ENCODE measurements at places on chromosomes 2 and 18. TPM values are rescaled to one million over a fixed set of nuclear protein-coding genes. Genes with fewer than 3 reads are reported as not detected.

DNA sequence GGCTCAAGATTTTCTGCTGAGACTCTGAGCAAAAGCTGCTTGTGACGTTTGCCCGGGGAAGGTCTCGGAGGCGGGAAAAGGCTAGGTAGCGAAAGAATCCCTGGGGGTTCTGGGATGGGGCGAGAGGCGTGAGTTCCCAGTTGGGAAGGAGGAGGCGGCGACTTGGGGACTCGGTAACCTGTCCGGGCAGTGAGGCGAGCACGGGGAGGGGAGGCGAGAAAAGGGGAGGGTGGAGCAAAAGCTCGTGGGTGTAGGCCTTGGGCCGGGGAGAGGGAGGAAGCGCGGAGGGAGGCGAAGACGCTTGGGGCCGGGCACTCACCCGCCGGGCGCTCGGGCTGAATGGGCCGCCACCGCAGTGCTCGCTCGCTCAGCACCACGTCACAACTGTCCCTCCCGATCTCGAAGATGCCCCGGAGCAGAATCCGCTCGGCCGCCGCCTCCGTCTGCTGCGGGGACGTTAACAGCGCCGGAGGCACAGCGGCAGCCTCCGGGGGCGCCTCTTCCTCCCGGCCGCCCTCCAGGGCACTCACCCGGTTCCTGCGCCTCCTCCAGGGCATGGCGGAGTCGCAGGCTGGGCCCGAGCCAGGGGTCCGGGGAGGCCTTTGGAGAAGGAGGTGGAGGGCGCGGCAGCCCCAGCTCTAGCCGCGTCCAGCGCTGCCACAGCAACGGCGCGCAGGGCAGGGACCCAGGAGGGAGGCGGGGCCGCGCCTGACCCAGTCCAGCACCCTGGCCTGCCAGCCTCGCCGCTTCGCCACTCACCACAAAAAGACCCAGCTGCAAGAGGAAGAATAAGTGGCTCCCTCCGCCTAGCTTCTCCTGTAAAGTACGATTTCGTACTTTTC, at the start of gene CERKL:
Gene CERKL (minus strand): TSS at position 656 of the 842 bp plus-strand sequence. CDS start 99 bp downstream, at position 557.
- no peak for DNase-seq

GRCh38 chr2:28129955-28130695, 239.6 kb downstream of the BABAM2 start:
- no peak for DNase-seq

- DNase-seq, result no peak
Observed at GRCh38 chr2:157269922-157270321, 12.4 kb downstream of the GALNT5 start.

GRCh38 chr2:45743531-45744396, 92.3 kb downstream of the PRKCE start:
- peak; percentile 33 for DNase-seq

DNA sequence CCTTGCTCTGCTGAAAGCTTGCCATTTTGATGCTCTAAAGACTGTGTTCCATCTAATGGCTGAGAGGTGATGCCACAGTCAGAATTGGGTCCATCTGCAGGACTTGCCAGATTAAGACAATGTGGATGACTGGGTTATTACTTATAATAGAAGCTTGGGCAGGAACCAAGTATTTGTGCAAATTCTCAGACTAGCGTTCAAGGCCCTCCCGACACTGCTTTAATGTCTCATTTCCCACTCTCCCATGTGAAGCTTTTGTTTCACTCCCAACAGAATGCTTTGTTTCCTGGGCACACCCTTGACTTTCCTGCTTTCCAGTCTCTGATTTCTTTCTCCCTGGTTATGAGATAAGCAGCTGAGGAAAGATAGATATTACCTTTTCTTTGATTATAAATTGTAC, 215.8 kb downstream of the KCNS3 start:
- DNase-seq, result no peak

Gene POTEC
- not detected for total RNA-seq

- DNase-seq, result no peak
Observed at GRCh38 chr2:198957181-198957580, 500.6 kb downstream of the SATB2 start.

DNA sequence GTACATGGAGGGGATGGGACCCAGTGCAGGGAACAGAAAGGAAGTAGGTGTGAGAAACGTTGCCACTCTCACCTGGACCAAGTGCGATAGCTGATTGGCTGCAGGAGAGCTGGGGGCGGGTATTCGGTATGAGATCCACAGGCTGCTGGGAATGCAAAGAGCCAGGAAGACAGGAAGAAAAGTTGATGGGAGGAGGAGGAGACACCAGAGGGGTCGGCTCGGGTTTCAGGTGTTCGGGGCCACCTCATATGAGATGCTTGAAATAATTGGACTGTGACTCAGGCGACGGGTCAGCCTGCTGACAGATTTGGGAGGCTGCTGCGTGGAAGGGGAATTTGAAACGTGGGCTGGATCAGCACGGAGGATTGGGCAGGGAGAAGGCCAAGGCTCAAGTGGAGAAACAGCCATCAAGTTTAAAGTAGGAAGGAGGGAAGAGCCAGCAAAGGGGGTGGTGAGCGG, 65.1 kb downstream of the MRPS9 start:
- DNase-seq, result no peak

DNA sequence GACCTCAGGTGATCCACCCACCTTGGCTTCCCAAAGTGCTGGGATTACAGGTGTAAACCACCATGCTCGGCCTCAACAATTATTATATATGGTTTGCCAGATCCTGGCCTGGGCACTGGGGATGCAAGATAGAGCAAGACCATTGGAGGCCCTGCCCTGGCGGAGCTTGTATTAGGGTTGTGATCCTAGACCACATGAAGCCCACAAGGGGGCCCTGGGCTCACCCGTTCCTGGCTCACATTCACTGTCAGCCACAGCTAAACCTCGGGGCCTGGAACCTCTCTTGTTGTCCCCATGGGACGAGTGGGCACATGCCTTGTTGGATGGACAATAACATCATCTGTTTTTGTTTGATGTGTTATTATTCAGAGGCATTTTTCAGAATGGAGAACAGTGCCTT, 14.9 kb downstream of the HPCAL1 start:
- no peak for DNase-seq

DNA sequence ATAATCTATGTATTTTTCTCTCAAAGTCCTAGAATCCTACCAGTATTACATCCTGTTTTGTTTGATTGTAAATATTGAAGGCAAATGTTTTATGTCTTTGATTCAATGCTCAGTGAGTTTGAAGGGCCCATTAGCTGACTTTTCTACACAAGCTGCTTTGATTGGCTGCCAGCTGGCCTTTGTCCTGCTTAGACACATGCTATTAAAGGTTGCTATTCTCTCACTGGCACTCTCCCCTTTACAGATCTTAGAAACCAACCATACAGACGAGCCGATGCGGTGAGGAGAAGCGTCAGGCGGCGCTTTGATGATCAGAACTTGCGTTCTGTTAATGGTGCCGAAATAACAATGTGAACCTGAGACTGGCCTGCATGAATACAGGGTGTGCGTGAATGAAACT, 69.7 kb downstream of the PRPF40A start:
- DNase-seq, result peak; percentile 55

GRCh38 chr2:171735991-171736710, 48.9 kb downstream of the DYNC1I2 start:
- peak; percentile 17 for DNase-seq

Gene UGT1A3
- not detected for total RNA-seq

- DNase-seq, result no peak
Observed at GRCh38 chr2:68385220-68385906, 20.3 kb downstream of the PLEK start.

- DNase-seq, result no peak
Observed at GRCh38 chr2:216545359-216545758, 46.7 kb downstream of the RPL37A start.

Gene NEU4
- 0.24 TPM for total RNA-seq

- DNase-seq, result peak; percentile 3
Observed at GRCh38 chr2:179020156-179020750, 29.7 kb downstream of the CCDC141 start.

DNA sequence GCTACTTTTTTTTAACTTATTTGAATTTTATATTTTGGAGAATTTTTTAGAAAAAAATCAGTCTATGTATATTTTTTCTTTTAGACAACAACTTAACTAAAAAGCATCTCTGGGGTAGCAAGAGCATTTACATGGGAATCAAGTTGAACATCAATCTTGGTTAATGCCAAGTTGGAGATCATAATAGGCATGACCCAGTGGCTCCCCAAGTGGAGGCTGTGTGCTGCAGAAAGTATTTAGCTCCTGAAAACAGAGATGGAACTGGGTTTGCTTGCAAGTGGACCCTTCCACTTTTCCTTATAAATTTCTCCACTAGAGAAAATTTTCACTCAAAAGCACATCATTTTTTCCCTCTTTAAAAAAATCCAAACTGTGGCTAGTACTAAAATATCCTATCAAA, 23.9 kb upstream of the CAVIN2 start:
- no peak for DNase-seq

Gene RIF1
- 29.8 TPM for total RNA-seq

DNA sequence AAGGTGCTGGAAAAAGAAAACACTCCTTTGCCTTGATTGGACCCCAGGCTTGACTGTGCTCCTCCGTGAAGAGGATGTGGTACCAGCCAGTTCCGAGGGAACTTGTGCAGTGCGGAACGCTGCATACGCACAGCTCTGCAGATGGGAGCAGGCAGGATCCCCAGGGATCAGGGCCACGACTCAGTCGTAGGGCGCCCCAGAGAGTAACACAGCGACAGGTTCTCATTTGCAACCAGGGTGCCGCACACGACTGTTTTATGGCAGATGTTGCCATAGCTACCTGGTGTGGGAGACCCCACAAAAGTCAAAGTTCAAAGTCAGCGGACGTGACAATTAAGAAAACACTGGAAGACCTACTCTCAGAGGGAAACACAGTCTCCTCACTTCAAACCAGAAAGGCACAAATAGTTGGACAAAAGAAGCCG, 779 bp downstream of the MALL start:
- no peak for DNase-seq

GRCh38 chr2:168207851-168208250, 39.5 kb downstream of the STK39 start:
- DNase-seq, result no peak

Gene ITGB6
- total RNA-seq, result 58.3 TPM

DNA sequence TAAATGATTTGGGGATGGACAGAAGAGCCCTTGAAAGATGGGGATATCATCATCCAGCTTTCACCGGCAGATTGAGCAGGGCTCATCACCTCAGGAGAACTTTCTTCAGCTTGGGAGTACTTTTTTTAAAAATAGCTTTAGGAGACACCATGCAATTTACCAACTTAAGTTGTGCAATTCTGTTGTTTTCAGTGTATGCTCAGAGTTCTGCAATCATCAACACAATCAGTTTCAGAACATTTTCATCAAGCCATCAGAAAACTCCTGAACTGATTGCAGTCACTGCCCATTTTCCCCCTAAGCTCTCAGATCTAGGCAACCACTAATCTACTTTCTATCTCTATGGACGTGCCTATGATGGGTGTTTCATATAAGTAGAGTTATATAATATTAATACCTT, 117.7 kb downstream of the CRIM1 start:
- DNase-seq, result no peak

DNA sequence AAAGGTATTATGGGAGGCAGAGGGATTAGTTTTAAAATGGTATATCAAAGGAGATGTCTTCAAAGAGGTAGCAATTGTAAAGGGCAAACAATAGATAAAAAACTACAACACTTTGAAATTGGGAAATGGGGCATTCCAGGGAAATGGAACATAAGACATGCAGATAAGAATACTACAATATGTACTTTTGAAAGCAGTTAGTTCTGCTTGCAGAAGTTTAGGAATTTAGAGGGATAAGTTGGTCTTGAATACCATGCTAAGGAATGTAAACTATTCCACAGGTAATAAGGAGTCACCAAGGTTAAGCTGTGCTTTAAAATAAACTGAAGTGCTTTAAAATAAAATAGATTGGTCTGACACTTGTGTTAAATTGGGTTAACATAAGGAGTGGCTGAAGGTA, 571.7 kb upstream of the ACVR2A start:
- no peak for DNase-seq

GRCh38 chr2:105078906-105079495, 41.1 kb downstream of the MRPS9 start:
- DNase-seq, result no peak

DNA sequence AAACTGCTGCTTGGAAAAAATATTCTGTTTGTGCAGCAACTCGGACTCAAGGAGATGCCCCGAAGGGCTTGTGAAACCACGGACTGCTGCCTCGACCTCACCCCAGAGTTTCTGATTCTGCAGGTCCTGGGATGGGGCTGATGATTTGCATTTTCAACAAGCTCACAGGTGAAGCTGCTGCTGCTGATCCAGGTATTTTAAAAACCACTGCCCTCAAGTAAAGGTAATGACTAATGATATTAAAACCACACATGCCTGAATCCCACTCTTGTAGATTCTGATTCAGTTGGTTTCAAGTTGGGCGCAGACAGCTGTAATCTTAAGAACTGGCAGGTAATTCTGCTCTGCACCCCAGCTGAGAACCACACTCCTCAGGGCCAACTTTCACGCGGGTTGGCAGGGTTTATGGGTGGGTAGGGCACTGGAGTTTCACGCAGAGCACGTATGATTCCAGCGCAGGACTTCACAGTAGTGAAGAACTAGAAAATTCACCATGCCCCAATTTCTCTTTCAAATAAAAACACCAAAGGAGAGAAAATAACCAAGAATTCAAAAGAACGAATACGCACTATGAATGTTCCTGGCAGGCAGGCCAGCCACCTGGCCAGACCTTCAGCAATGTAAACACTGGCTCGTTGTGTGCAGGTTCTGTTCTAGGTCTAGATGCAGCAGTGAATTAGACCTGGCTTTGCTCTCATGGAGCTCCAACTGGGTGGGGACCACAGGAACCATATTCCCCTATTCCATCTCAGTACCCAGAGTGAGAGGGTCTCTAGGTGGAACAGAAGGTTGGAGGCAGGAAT, 74.6 kb upstream of the ZFP36L2 start:
- DNase-seq, result no peak

DNA sequence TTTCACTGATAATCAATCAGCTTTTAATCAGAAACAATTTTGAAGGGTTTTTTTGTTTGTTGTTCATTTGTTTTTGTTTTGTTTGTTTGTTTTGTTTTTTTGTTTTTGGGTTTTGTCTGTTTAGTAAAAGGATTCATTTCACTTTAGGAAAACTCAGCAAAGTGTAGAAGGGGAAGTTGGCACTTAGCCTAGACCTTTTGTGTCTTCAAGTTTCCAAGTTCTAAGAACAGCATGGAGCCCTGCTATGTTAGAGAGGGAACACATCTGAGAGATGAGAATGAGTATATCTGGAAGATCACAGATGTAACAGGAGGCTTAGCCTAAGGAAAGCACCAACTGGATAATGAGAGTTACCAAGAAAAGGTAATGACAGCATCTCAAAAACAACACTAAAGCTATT, 501.5 kb downstream of the ERBB4 start:
- DNase-seq, result no peak

DNA sequence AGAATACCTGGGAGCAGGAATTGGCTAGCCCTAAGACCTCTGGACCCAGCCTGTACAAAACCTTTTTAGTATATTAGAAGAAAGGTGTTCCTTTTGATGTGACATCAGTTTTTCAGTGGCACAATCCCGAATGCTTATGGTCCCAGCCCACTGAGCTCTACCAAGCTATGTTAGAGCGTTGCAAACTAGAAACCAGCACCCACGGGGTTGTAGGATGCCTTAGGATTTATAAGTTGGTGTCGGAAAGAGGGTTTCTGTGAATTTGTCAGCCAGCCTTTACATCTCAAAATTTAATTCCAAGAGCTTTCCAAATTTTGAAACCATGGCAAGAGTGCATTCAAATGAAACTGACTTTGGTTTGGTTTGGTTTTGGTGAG, 499 bp upstream of the LMAN1 start:
- no peak for DNase-seq
